ENCODE measurements at places on chromosomes 13 and 19. TPM values are rescaled to one million over a fixed set of nuclear protein-coding genes. Genes with fewer than 3 reads are reported as not detected.

DNA sequence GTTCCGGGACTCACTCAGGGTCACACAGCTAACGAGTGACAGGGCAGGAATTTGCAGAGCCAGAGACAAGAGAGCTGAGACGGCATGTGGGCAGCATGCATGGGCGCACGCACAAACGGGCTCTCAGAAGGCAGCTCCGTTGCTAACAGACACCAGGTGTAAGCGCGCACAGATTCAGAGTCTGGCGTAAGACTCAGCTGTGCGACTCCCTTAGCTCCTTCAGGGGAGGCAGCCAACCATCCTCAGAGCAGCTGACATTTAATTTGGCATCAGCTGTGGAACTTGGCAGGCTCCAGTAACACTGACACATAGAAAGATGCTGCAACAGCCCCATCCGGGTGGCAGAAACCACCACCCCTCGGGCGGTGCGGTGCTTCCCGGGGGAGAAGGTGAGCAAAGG is 7.5 kb upstream of the TM6SF2 start:
- peak; percentile 73 for DNase-seq
- no peaks in the 10 kb centered on the region for H3K27me3 ChIP-seq
- H3K36me3 ChIP-seq: peaks cover 69% of the 10 kb centered on the region

DNA sequence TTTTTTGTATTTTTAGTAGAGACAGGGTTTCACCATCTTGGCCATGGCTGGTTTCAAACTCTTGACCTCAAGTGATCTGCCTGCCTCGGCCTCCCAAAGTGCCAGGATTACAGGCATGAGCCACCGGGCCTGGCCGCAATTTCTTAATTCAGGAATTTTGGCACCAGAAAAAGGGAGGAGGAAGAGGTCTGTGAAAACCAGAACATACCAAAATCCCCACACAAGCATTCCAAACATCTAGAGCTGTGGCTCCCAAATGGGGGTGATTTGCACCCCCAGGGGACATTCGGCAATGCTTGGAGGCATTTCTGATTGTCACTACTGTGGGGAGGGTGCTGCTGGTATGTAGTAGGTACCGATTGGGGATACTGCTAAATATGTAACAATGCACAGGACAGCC is 40.2 kb upstream of the ABCC4 start:
- DNase-seq: no peak
- H3K4me3 ChIP-seq: no peak overlapping the region
- no peaks in the 10 kb centered on the region for H3K36me3 ChIP-seq
- no peaks in the 10 kb centered on the region for H3K4me1 ChIP-seq
- no peak overlapping the region for H3K27ac ChIP-seq

DNA sequence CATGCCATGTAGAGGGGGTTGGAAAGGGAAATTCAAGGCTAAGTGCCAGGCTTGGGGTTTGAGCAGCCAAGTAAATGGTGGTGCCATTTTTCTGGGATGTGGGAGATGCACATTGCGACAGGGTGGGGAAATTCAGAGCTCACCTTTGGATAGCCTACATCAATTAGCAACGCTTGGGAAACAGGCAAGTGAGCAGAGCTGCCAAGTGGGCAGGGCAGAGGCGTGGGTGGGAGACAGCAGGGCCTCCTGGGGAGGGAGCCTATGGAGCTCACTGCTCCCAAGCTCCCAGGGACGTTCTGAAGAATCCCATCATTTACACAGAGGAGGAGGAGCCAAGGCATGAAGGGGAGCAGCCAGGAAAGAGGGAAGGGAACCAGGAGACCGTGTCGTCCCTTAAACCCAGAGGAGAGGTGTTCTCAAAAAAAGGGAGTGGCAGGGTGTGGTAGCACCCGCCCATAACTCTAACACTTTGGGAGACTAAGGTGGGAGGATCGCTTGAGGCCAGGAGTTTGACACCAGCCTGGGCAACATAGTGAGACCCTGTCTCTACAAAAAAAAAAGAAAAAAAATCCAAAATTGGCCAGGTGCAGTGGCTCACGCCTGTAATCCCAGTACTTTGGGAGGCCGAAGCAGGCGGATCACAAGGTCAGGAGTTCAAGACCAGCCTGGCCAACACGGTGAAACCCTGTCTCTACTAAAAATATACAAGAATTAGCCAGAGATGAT is 11.5 kb upstream of the CCNE1 start:
- DNase-seq: no peak
- peak overlapping the region; percentile 86 for H3K27ac ChIP-seq
- H3K36me3 ChIP-seq: no peaks in the 10 kb centered on the region
- H3K27me3 ChIP-seq: no peaks in the 10 kb centered on the region
- peaks cover 30% of the 10 kb centered on the region for H3K4me1 ChIP-seq

DNA sequence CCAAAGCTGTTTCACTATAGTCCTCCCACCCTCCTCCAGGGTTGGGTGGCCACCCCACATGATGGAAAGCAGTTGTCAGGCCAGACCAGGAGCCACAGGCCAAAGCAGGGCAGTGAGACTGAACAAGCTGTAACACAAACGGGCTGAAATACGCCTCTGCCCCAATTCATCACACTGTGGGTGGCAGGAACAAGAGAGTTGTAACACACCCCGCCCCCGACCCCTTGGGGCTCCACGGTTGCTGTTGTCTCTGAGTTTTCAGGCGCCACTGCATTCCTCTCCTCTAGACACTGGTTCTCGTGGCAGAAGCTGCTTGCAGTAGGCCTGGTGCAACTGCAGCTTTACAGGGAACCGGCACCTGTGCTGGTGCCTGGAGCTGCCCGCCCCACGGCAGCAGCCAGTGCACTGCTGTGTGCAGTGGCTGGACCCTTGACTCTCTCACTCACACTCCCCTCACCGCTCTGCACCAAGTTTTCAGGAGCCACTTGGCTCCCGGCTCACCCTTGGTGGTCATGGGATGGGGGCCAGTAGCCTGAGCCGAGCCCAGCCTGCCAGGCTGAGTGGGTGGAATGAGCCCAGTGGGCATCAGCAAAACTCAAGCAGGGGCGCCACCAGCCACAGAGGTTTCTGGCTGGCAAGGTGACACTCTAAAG is 1314.5 kb upstream of the MIR17HG start:
- no peaks in the 10 kb centered on the region for H3K4me1 ChIP-seq
- H3K36me3 ChIP-seq: no peaks in the 10 kb centered on the region
- no peaks in the 10 kb centered on the region for H3K27me3 ChIP-seq
- no peak for DNase-seq
- H3K4me3 ChIP-seq: no peak overlapping the region
- H3K27ac ChIP-seq: no peak overlapping the region

- DNase-seq: no peak
- no peaks in the 10 kb centered on the region for H3K27me3 ChIP-seq
- no peaks in the 10 kb centered on the region for H3K36me3 ChIP-seq
- no peaks in the 10 kb centered on the region for H3K4me1 ChIP-seq
- no peak overlapping the region for H3K4me3 ChIP-seq
- no peak overlapping the region for H3K27ac ChIP-seq
These were observed 66.3 kb upstream of the UFM1 start for GRCh38 chr13:38283346-38283745.

GRCh38 chr19:5308451-5309437 is 31.9 kb downstream of the PTPRS start:
- peak; percentile 86 for DNase-seq
- H3K27ac ChIP-seq: peak overlapping the region; percentile 78
- H3K36me3 ChIP-seq: no peaks in the 10 kb centered on the region
- H3K4me3 ChIP-seq: no peak overlapping the region

- H3K27ac ChIP-seq: no peak overlapping the region
- H3K4me1 ChIP-seq: no peaks in the 10 kb centered on the region
- H3K4me3 ChIP-seq: no peak overlapping the region
- DNase-seq: no peak
- no peaks in the 10 kb centered on the region for H3K27me3 ChIP-seq
These were observed 234.9 kb downstream of the PCDH9 start for GRCh38 chr13:66995203-66995611.

- DNase-seq: peak; percentile 72
- peak overlapping the region; percentile 68 for H3K27ac ChIP-seq
- peaks cover 6% of the 10 kb centered on the region for H3K27me3 ChIP-seq
- H3K36me3 ChIP-seq: no peaks in the 10 kb centered on the region
- H3K4me3 ChIP-seq: peak overlapping the region; percentile 49
These were observed 169.3 kb downstream of the COL4A1 start for GRCh38 chr13:110137680-110138009.

DNA sequence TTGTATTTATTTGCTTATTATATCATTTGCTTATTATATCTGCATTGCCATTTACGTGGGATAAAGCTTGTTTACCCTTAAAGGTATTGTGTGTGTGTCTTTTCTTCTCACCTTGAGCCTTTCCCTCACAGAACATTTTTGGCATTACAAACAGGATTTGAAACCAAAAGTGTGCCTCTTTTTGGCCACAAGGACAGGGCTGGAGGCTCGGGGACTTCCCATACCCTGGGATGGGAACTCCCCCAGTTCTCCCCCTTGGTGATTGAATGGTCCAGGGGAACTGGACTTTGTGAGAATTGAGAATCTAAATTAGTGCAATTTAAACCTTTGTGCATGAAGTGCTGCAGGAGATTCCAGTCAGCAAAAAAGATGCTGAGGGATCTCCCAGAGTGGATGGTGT is 2.4 kb upstream of the ZNF506 start:
- H3K4me3 ChIP-seq: no peak overlapping the region
- no peak for DNase-seq
- no peaks in the 10 kb centered on the region for H3K27me3 ChIP-seq
- H3K36me3 ChIP-seq: peaks cover 5% of the 10 kb centered on the region
- peaks cover 9% of the 10 kb centered on the region for H3K4me1 ChIP-seq
- no peak overlapping the region for H3K27ac ChIP-seq

GRCh38 chr19:10419646-10420443 is 493 bp upstream of the PDE4A start:
- H3K4me3 ChIP-seq: peak overlapping the region; percentile 19
- no peak for DNase-seq
- peaks cover 91% of the 10 kb centered on the region for H3K27me3 ChIP-seq
- H3K36me3 ChIP-seq: no peaks in the 10 kb centered on the region
- H3K27ac ChIP-seq: no peak overlapping the region
- H3K4me1 ChIP-seq: peaks cover 55% of the 10 kb centered on the region

DNA sequence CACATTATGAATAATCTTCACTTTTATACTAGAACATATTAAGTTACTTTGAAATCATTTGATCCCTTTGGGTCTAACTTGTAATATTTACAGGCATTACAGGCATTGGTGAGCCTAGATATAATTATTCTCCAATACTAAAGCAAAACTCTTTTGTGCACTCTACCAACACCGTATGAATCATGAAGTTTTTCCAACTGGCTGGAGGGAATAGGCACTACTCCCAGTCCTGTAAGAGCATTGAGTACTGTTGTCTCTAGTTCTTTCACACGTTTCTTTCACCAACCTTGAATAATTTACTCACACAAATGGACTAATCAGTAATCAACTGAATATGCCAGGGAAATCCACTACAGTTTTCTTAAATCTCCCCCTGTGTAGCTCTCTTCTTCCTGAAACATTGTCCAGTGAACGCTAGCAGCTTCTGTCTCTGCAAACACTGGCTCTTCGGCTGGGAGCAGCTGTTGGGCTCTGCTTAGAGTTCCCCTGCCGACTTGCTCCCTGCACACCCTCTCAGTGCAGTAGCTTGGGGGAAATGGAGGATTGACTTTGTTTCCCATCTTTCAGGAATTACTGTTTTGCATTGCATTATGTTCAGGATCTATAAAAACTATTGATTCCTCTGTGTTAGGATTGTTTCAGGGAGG is 476.7 kb downstream of the RFC3 start:
- H3K4me1 ChIP-seq: no peaks in the 10 kb centered on the region
- DNase-seq: peak; percentile 68
- no peak overlapping the region for H3K4me3 ChIP-seq

DNA sequence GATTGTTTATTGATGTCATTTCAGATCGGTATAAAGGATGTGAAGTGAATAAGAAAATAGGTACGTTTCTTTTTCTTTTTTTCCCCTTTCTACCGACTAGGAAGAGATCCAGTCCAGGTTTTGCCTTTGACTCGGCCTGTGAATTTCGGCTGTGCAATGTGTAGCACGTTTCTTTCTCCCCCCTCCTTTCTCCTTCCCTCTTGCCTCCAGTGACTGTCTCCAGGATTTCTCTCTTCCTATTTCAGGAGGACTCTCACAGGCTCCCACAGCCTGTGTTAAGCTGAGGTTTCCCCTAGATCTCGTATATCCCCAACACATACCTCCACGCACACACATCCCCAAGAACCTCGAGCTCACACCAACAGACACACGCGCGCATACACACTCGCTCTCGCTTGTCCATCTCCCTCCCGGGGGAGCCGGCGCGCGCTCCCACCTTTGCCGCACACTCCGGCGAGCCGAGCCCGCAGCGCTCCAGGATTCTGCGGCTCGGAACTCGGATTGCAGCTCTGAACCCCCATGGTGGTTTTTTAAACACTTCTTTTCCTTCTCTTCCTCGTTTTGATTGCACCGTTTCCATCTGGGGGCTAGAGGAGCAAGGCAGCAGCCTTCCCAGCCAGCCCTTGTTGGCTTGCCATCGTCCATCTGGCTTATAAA is at the start of gene GPC6:
Gene GPC6 (plus strand): TSS at position 185 of the 657 bp plus-strand sequence.
- peak within 1 kb of the TSS; percentile 92 for H3K27ac ChIP-seq
- H3K27me3 ChIP-seq: peaks cover 19% of the 10 kb centered on the region
- no peaks in the 10 kb centered on the region for H3K36me3 ChIP-seq
- peaks cover 3% of the 10 kb centered on the region for H3K4me1 ChIP-seq
- DNase-seq: peak; percentile 96

DNA sequence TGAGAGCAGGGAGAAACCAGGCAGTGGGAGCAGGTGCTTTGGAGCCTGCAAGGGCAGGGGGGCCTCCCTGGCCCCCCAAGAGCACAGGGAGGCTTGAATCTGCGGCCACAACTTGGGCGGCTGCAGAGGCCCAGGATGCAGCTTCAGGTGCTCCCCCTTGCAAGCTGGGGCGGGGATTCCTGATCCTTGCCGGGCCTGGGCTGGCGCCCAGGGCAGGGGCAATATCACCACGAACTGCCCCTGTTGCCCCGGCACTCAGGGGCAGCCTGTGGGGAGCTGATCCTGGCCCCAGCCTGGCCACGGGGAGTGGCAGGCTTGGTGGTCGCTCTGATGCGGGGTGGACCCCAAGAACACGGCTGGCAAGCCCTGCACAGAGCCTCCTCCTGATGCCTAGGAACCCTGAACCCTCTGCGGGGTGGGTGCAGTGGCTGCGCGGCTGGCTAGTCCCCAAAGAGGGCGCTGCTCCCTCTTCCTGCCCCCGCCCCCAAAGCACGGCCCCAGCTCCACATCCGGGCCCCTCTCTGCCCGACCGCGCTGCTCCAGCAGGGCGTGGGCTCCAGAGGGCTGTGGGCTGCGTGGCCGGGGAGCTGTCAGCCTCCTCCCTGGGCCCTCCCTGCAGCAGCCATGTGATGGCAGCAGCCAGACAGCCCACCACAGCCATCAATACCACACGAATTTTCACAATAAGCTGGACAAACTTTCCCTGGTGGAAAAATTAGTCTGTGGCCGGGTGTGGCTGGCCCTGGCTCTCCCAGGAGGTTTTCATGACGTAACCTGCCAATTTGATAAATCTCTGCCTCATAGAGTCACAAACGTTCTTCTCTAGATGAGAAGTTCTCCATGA is 21.0 kb downstream of the TNFSF9 start:
- no peak overlapping the region for H3K4me3 ChIP-seq
- peaks cover 3% of the 10 kb centered on the region for H3K27me3 ChIP-seq
- peaks cover 3% of the 10 kb centered on the region for H3K4me1 ChIP-seq

GRCh38 chr13:80359778-80360452 is 19.0 kb upstream of the SPRY2 start:
- no peak overlapping the region for H3K4me3 ChIP-seq
- no peaks in the 10 kb centered on the region for H3K27me3 ChIP-seq
- peak overlapping the region; percentile 70 for H3K27ac ChIP-seq
- peak; percentile 71 for DNase-seq

The PLVAP gene
- total RNA-seq: 23.1 TPM

The GNG7 gene
- 0.58 TPM for total RNA-seq

The HIF3A gene
- 93.6 TPM for total RNA-seq

The GJA3 gene
- 2.7 TPM for total RNA-seq

The LIM2 gene
- not detected for total RNA-seq

The PEAK3 gene
- not detected for total RNA-seq

The ELAVL1 gene
- total RNA-seq: 36.7 TPM

The CAPN12 gene
- total RNA-seq: 0.62 TPM

The LHFPL6 gene
- total RNA-seq: 72.6 TPM

The KLK4 gene
- not detected for total RNA-seq

The CATSPERD gene
- not detected for total RNA-seq

The ZNF730 gene
- total RNA-seq: 3.5 TPM

The ZNF557 gene
- 12.0 TPM for total RNA-seq

The ZNF428 gene
- 55.9 TPM for total RNA-seq

The MYPOP gene
- total RNA-seq: 1.3 TPM

Data from muscle of leg (tissue), 16 donors.